ENCODE measurements at places on chromosomes 1 and 21.

DNA sequence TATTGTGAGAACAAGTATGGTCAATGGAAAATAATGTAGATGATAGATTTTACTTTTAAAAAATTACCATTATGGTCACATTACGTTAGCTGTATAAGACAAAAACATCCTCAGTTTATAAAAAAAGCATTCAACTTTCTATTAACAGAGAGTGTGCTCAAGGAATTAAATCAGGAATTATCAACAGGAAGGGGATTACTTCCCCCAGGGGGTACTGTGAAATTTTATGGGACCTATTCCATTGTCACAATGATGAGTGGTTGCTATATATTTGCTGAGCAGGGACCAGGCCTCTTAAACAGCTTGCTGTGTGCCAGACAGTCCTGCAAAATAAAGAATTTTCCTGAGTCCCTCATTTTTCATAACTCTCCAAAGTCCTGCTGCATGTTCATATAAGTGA, 21.2 kb downstream of the JAM2 start:
- no peak for DNase-seq

- no peak for DNase-seq
Measured at GRCh38 chr1:235533476-235534168, 29.4 kb upstream of the B3GALNT2 start.

DNA sequence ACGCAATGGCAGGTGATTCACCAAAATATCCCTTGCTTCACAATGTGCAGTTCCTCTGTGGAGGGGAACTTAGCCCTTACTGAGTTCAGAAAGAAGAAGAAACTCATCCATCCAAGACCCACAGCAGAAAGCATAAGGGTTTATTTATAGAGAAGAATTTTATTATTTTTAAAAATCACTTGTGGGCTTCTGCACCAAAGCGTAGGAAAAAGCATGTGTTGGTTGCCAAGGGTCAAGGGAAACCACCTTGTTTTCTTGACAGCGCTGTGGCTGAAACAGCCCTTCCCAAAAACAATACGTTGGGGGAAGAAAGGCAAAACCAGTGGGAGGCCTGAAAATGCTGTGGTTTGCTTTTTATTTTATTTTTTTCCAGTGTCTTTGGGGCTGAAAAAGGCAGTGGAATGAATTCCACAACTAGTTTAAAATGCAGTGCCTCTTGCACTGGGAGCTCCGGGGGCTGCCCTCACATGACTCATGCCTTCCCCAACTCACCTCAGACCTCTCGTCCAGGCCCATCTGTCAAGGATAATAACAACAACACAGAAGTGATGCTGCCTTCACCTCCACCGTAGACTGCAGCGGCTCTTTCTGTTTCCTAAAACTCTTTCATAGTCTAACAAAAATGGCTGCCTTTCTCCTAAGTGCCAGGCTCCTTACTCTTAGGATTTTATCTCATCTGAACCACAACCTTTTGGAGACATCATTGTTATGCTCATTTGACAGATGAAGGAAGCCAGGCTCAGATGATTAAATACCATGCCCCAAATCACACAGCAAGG, 224.2 kb upstream of the JUN start:
- peak; percentile 43 for DNase-seq

DNA sequence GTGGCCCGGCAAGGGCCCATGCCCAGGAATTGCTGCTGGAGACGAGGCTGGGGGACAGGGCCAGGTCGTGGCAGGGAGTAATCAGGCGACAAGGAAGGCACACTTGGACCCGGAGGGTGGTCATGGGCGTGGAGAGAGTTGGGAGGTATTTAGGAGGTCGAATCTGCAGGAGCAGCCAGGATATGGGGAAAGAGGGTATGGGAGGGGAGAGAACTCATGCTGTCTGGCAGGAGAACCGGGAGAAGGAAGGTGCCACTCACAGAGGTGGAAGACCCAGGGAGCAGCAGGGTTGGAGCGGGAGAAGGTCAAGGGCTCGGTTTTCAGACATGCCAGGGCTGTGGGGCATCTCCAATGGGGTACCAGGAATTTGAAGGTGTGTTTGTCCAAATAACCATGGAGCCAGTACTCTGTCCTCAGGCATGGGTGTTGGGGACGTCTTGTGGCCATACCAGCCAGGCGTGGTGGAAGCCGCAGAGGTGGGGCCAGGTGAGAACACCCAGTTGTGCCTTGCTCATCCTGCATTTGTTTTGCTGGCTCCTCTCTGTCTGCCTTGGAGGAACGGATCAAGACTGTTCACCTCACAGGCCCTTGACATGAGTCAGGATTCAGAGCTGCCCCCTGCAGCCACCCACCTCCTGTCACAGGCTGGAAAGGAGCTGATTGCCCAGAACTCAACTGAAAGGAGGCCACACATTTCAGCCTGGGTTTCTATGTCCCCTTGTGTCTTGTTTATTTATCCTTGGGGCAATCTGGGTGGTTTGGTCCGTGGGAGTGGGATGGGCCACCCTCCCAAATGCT, 111.6 kb downstream of the SPSB1 start:
- no peak for DNase-seq

- DNase-seq, result no peak
Measured at GRCh38 chr1:47701741-47702515, 264.1 kb downstream of the FOXD2 start.

DNA sequence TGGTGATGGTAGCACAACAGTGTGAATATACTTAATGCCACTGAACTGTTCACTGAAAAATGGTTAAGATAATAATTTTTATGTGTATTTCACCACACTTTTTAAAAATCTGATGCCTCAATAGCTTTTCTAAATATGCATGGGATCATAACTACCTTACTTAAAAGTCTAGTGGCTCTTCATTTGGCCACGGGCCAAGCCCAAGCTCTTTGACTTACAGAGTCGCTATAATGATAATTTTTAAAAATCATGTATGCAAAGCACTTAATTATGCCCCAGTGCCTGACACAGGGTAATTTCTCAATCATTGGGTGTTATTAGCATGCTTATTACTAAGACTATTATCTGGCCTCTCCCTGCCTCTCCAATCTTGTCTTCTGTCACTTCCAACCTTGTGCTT, 7.6 kb upstream of the CNN3 start:
- no peak for DNase-seq

GRCh38 chr1:215282557-215282956, 200.0 kb downstream of the KCNK2 start:
- no peak for DNase-seq

GRCh38 chr1:182317611-182318161, 73.9 kb downstream of the GLUL start:
- DNase-seq, result peak; percentile 35

- DNase-seq, result no peak
Measured at GRCh38 chr1:209434066-209434465, 149.4 kb upstream of the CAMK1G start.

DNA sequence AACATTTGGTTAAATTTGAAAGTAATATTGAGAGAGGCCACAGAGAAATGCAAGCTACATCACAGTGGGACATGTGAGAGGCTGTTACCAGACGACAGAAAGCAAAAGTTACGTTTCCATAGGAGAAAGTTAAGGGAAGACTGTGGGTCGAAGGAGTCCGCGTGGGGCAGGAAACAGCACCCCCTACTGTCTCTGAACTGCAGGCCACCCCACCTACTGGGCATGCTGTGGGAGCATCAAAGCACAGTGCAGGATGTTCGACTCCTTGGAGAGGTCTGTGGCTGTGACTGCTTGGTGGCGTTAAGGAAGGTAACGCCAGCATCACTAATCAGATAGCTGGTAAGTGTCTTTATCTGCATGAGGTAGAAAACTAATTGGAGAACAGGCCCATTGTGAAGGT, 123.9 kb downstream of the PTBP2 start:
- DNase-seq, result no peak

- no peak for DNase-seq
Measured at GRCh38 chr1:229562686-229563085, 4.2 kb upstream of the ABCB10 start.

- no peak for DNase-seq
Measured at GRCh38 chr1:204971517-204972336, 71.3 kb upstream of the CNTN2 start.
